ENCODE measurements at places on chromosomes 6 and 20.

DNA sequence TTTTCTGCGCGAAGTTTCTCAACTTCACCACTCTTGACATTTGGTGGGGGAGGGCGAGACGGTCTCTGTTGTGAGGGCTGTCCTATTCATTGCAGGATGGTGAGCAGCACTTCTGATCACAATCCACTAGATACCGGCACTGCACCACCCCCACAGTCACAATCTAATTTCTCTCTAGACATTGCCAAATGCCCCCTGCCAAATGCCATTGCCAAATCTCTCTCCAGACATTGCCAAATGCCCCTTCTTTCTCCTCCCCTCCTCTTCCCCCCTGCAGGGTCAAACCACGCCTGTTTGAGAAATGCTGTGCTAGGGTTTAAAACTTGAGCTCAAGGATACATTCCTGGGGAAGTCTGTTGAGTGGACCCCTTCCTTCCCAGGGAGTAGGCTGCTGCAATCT lies 603.5 kb upstream of the CDH4 start:
- no peak for DNase-seq

GRCh38 chr6:109383438-109383940 lies 1.2 kb upstream of the CD164 start:
- no peak for DNase-seq

DNA sequence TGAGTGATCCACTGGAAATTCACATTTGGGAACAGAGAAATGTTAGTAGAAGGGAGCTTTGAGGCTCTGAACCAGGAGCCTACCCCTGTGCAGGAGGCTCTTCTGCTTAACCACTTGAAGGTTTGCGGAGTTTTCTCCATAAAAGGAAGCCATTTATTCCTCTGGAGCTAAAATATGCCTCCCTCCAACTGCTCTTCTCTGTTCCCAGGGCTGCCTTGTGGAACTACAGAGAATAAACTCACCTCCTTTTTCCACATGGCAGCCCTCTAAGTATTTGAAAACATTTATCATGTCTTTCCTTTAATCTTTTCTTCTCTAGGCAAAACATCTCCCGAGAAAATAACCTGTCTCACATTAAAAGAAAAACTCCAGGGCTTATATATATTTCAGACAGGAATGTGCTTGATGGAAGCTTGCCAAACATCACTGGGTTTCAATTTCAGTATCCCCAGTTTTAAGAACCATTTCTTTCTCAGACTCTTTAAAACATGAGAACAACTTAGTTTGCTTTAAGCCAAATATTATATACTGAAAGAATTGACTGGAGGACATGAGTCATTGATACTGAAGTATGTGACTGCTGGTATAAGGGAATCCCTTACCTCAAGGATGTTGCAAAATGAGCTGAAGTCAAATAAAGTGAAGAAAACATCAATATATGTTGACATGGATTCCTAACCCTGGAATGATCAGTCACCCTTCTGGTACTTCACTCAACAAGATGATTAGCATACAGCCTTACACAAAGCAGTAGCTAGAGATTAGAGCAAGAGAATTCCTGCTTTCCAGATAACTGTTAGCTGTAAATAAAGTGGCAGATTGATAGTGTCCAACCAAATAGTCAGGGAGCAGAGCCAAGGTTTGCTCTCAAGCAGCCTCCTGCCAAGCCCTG lies 74.0 kb downstream of the ZBTB2 start:
- DNase-seq, result no peak

- no peak for DNase-seq
Measured at GRCh38 chr6:108587258-108588059, 26.7 kb downstream of the FOXO3 start.

- DNase-seq, result no peak
Measured at GRCh38 chr6:84428300-84428907, 201.0 kb upstream of the CEP162 start.

GRCh38 chr6:129188795-129189194 lies 305.9 kb downstream of the LAMA2 start:
- no peak for DNase-seq

DNA sequence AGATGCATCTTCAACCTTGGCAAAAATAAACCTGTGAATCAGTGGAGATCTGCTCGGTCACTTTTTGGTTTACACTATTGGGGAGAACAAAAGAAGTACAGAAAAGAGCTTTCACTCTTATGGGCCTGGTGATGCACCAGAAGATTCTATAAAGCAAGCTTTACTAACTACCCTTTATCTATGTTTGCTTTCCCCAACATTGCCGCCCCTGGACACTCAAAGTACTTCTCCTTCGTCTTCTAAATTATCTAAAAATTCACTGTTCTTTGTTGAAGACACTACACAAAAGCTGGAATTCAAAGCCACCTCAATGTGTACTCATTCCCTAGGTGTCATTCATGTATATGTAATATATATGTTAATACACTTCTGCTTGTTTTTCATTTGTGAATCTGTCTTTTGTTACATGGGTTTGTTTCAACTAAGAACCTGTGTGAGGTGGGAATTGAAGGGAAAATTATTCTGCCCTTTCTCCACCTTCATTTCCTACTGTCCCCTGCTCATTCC lies 97.9 kb upstream of the BTN3A2 start:
- no peak for DNase-seq

GRCh38 chr6:167919349-167919748 lies 78.1 kb upstream of the KIF25 start:
- DNase-seq, result no peak

DNA sequence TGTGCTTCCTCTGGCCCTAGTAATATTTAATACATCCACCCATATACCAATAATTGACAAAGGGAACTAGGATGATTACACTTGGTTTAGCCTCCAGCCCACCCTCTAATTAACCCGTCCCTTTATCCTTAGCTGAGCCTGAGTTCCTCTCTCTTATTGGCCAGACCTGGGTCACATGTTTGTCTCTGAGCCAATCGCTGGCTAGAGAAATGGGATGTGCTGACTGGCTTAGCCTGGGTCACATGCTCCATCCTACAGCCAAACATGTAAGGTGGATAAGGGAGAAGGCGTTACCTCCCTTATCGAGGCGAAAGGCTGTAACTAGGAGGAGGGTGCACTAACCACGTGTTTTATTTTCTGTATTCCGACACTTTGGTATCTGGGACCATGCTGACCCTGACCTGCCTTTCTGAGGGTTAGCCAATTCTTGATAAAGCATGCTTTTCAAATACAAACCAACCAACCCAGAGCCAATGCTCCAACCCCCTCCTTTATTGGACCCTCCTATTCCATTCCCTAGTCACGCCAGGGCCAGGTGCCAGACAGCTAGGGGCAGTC lies 262.7 kb downstream of the PREX1 start:
- no peak for DNase-seq

DNA sequence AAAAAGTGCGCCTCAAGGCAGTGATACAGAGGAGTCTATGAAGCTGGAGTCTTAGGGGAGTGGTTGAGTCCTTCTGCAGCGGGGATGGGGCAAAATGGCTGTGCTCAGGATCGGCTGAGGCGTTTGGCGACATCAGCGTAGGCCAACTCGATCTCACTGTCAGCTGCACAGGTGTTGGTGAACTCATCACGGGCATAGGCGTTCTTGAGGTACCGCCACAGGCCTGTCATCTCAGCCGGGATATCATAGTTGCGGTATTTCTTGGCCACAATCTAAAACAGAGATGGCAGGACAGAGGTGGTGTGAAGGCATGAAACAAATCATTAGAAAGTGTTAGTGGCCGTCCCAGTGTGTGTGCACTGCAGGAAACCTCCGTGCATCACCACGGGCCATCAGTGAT lies 112.7 kb downstream of the CLIC5 start:
- DNase-seq, result no peak

DNA sequence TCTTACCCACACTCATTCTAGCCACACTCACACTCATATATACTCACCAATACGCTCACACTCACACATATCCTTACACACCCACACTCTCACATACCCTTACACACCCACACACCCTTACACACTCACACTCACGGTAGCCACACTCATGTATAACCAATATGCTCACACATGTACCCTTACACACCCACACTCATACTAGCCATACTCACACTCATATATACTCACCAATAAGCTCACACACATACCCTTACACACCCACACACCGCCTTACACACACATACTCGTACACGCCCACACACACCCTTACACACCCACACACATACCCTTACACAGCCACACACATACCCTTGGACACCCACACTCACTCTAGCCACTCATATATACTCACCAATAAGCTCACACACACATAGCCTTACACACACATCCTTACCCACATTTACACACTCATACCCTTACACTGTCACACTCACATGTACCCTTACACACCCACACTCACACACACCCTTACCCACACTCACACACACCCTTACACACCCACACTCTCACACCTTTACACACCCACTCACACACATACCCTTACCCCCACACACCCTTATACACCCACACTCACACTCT lies 192.5 kb upstream of the SNX9 start:
- peak; percentile 22 for DNase-seq

DNA sequence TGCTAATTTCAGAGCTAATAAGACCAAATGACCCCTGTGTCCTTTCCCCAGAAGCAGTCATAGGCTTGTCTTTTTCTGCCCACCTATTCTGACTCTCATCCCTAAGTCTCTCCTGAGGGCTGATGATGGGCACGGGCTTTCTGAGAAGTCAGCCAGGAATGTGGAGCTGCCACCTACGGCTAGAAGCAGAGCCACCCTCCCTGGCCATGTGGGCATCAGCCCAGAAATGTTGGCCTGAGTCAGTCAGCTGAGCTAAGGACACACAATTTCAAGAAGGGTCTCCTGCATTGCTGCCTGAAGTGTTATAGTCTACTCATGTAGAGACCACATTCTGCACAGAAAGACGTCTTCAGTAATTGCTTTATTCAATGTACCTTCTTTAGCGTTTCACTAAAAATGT lies 17.1 kb downstream of the MYLIP start:
- DNase-seq, result no peak

GRCh38 chr6:139640448-139640847 lies 266.0 kb upstream of the CITED2 start:
- DNase-seq, result no peak

GRCh38 chr6:167796192-167796981 lies 30.3 kb upstream of the AFDN start:
- DNase-seq, result no peak

DNA sequence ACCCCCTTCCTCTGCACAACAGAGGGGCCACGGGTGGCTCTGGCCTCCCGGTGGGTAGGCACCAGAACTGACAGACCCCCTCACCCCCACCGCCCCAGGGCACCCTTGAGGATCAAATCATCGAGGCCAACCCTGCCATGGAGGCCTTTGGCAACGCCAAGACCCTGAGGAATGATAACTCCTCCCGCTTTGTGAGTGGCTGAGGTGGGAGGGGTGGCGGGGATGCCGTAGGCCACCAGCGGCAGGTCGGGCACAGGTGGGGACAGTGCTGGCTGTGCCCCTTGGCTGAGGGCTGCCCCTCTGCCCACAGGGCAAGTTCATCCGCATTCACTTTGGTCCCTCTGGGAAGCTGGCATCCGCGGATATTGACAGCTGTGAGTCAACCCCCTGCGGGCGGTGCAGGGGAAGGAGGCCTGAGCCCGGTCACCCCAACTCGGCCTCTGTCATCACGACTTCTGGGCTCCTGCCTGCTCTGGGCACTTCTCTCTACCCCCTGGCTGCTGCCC lies 29.1 kb downstream of the MYH7B start:
- no peak for DNase-seq

GRCh38 chr20:1959156-1959555 lies 34.7 kb downstream of the PDYN start:
- DNase-seq, result no peak

GRCh38 chr6:85134172-85134571 lies 315.7 kb upstream of the NT5E start:
- no peak for DNase-seq

GRCh38 chr6:53825532-53826321 lies 30.9 kb downstream of the LRRC1 start:
- no peak for DNase-seq

DNA sequence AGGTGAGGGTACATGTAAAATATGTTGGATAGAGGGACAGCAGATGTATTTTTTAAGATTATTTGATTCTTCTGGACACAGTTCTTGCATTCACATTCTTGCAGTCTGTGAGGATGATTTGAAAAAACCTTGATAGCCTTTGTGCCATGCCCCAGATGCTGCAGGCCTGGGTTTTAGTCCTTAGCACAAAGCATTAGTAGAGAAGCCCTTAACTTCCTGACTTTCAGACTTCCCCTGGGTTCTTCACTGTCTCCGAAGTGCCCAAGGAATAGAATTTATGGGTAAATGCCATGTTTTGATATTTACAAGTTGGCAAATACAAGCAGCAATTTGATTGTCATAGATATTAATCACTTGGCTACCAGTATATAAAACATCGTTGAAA lies 67.6 kb upstream of the SUPT3H start:
- DNase-seq, result no peak

GRCh38 chr6:166005401-166005943 lies 162.2 kb downstream of the TBXT start:
- no peak for DNase-seq

DNA sequence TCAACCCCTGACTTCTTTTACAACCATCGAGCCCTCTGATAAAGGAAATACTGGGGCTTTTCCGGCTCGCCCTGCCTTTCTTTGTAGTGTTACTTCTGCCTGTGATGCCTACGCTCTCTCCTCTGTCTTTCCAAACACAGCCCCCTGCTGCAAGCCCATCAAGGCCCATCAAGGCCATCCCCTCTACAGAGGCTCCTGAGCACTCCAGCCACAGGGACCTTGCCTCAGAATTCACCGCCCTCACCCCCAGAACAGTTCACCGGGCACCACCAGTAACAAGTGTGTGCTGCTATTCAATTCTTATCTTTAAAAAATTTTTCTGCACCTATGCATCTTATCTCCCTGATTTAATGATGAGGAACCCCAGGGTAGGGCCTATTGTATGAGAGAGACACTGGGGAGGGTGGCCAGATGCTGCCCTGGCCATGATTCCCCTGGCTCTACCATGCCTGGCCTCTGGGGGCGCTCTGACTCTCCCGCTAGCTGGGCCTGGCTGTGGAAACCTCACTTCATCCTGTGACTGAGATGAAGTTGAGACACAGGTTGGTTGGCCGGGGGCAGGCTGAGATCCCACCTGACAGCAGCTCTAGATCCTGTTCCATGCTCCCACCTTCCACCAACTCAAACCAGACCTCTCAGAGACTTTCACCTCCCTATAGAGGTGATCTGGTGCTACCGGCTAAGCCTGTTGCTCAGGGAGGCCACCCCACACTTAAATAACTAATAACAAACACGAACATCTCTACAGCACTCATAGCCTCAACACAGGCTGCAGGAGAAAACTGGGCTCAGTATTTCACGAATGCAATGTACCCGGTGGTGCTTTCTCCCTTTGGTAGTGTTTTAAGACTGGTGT lies 19.2 kb upstream of the GLP1R start:
- no peak for DNase-seq

DNA sequence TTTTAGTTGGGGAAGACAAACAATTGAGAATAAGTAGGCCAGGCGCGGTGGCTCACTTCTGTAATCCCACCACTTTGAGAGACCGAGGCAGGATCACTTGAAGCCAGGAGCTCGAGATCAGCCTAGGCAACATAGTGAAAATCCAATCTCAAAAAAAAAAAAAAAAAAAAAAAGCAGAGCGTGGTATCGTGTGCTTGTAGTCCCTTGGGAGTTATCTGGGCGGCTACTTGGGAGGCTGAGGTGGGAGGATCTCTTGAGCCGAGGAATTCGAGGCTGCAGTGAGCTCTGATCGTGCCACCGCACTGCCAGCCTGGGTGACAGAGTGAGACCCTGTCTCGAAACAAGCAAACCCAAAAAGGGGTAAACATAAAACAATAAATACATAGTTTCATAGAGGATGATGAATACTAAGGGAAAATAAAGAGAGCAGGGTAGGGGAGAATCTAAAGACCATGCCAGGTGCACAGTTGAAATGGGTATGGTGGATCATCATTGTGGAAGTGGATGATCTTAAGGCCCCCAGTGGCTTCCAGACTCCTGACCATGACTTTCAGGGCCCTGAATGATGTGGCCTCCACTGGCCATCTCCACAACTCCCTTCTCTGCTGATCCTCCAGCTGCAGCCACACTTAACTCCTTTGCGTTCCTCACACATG lies 947 bp downstream of the POFUT1 start:
- no peak for DNase-seq

Measured in cardiac septum (tissue), 1 donor.